Fibroblast of lung (primary cell): ENCODE measurements at places on chromosomes 12 and 14. TPM values are rescaled to one million over a fixed set of nuclear protein-coding genes. Genes with fewer than 3 reads are reported as not detected.

GRCh38 chr12:7723926-7724325 is 12.7 kb downstream of the DPPA3 start:
- DNase-seq = no peak

DNA sequence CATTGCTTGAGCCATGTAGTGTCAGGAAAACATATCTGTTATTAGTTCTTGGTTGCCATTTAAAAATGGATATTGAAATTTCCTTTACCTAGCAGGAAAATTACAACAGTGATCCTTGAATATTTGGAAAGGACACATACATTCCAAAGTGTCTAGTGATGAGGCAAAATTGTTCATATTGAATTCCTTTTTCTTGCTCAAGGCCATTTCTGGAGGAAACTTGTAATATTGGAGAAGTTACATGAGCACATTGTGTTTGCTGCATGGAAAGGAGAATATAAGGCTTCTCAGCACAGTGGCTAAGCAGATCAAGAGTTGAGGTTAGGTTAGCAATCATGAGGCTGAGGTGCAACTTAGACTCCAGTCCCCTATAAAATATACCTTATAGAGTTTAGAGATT is 121.9 kb downstream of the PDE3A start:
- DNase-seq = peak; percentile 39

DNA sequence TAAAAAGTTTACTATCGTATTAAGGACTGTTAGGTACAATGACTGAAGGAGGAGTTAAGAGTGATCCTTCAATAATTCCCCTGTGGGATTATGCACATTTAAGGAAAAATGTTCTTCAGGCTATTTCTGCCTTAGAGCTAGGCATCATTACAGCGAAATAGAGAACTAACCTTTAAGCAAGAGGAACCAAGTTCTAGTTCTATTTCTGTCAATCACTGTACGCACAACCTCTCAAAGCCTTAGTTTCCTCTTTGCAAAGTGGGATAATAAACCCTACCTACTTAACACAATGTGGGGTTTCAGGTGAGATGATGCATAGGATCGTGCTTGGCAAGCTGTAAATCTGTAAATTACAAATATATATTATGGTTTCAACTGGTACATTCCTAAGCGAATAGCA is 15.4 kb downstream of the NTF3 start:
- DNase-seq = no peak

DNA sequence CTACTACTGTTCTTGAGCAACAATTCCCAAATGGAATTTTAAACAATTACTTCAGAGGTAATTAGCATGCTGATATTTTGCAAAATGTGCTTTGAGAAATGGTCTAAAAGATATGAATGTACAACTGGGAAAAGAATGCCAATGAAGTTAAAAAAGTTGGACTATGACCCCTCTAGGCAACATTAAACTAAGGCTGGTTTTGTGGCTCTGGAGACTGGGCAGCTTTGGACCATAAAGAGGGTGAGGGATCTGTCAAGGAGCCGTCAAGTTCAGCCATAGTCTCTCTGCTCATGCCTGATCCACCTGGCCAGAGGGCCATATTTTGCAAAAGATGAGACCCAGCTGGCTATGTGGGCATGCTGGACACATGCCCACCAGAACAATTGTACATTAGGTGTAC is 38.8 kb downstream of the CMAS start:
- no peak for DNase-seq

Gene TDRD9
- 0.50 and 1.0 TPM in 2 replicates for total RNA-seq

DNA sequence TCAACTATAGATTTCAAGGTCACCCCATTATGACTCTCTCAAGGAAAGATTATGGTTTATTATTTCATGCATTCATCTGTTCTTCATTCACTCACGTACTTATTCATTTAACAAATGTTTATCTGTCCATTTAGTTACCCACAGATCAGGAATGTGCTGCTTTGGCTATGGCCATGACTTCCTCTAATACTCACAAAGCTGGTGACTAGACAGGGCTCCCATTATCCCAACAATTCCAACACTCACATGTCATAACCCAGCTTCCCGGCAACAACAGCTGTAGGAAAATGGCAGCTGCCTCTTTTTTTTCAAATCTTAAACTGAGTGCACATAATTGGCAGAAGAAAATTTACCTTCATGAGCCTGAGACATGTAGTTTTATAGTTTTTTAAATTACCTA is 190.8 kb upstream of the CCDC196 start:
- no peak for DNase-seq

GRCh38 chr12:76030341-76031080 is 1.1 kb downstream of the PHLDA1 start:
- peak; percentile 57 for DNase-seq

Gene TMEM132C
- under 0.01 TPM in 1 of 2 replicates, not detected in the other for total RNA-seq

- no peak for DNase-seq
Observed at GRCh38 chr12:45294906-45295305, 79.0 kb downstream of the ANO6 start.

Gene MYF5
- total RNA-seq = not detected in 2 replicates

- DNase-seq = no peak
Observed at GRCh38 chr12:113794774-113795173, 171.4 kb downstream of the RBM19 start.

- DNase-seq = no peak
Observed at GRCh38 chr12:26231470-26231869, 36.1 kb downstream of the SSPN start.

Gene KCNH3
- total RNA-seq = 0.17 and 0.26 TPM in 2 replicates

DNA sequence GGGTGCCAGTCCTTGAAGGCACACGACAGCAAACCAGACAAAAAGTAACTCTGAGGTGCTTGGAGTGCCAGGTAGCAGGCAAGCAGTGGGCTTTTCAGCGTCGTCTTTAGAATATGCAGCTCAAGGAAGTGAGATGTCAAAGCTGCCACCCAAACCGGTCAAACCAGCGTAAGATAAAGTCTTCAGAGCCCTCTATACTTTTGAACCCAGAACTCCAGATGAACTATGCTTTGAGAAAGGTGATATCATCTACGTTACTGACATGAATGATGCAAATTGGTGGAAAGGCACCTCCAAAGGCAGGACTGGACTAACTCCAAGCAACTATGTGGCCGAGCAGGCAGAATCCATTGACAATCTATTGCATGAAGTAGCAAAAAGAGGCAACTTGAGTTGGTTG is 95.9 kb downstream of the TBX3 start:
- no peak for DNase-seq

- DNase-seq = no peak
Observed at GRCh38 chr12:50665609-50666008, 98.3 kb upstream of the ATF1 start.

- DNase-seq = no peak
Observed at GRCh38 chr12:90299121-90299520, 590.5 kb upstream of the ATP2B1 start.

- DNase-seq = peak; percentile 15
Observed at GRCh38 chr12:21697904-21698630, 40.4 kb upstream of the LDHB start.

GRCh38 chr14:100580316-100581227 is 6.6 kb downstream of the BEGAIN start:
- DNase-seq = no peak

GRCh38 chr12:99024191-99024590 is 379.1 kb downstream of the APAF1 start:
- DNase-seq = no peak

DNA sequence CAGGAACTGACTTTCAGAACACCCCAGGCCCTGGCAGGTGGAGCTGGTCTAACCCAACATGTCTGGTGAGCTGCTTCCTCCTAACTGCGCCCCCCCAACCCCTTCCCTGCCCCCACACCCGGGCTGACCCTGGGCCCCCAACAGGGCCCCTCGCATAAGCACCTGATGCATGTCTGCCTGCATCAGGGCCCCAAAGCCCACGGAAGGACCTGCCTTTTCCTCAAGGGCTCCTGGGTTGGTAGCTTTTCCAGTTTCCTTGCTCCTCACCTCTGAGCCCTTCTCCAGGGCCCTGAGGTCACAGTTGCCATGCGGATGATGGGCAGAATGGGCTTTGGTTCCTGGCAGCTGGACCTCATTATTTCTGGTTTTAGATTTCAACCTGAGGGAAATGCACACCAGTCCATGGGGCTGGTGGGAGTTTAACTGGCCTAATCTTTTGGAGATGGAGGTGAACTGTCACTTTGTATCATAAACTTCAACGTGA is 18.5 kb downstream of the TESC start:
- DNase-seq = no peak

DNA sequence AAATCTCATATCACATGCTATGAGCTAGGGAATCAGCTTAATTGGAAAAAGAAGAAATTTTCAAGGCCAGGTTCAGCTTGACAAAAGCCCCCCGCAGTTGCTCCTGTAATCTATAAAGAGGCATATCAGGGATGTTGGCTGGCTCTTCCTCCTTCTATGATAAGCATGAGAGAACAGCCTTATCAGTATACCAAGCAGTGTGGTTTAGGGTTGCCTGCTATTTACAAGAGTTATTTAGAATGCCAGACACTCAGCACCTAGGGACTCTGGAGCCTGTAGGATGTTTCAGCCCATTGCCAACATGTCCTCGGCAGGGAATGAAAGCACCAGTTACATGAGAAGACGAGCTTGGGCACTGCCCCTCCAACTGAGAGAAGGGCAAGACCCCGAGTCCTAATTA is 89.5 kb upstream of the TMPO start:
- DNase-seq = no peak

- no peak for DNase-seq
Observed at GRCh38 chr12:111780615-111781014, 13.9 kb downstream of the ALDH2 start.

GRCh38 chr14:89175881-89176799 is 240.9 kb downstream of the FOXN3 start:
- no peak for DNase-seq
